ENCODE measurements at places on chromosomes 16 and 17.

DNA sequence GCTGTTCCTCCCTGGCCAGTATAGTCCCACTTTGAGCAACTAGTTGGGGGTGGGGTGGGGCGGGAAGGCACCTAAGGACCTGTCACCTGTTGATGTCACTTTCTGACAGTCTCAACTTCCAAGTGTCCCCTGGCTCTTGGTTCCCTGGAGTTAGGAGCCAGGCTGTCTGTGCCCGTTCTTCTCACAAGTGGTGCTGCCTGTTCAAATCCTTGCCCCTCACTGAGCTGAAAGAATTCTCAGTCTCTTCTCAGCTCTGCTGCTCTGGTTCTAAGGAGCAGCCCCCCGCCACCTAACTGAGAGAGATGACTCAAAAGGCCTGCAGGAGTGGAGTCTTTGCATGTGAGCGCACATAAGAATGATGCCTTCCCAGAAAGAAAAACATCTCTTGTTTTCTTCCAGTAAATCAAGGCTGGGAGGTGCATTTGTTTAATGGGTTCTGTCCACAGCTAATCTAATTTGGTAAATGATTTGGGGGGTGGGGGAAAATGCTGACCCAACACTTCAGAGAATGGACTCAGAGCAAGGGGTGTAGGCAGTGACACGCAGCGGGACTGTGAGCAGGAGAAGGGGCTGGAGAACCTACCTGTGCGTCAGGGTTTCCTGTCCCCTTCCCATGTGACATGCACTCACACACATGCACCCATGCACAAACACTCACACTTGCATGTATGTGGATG, 78.2 kb upstream of the NLRP1 start:
- DNase-seq, result no peak

DNA sequence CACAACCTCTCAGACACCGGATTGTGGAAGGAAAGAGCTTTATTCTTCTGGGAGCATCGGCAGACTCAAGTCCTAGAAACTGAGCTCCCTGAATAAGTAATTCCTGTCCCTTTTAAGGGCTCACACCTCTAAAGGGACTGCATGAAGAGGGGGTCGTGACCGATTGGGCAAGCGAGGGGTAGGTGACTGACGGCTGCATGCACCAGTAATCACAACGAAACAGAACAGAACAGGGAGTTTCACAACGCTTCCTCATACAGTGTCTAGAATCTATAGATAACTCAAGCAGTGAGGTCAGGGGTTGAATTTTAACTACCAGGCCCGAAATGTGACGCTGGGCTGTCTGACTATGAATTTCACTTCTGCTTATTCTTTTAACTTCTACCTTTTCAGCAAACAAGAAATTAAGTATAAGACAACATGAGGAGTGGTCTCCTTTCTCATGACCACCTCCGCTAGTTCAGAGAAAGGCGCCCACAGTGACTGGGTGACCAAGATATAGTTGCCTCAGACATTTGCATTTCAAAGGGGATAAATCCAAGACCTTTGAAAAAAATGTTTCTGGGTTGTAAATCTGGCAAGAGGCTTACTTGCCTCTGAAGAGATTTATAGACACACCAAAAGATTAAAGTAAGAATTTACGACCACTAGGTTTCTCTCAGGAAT, 88.4 kb upstream of the ATF7IP2 start:
- no peak for DNase-seq

DNA sequence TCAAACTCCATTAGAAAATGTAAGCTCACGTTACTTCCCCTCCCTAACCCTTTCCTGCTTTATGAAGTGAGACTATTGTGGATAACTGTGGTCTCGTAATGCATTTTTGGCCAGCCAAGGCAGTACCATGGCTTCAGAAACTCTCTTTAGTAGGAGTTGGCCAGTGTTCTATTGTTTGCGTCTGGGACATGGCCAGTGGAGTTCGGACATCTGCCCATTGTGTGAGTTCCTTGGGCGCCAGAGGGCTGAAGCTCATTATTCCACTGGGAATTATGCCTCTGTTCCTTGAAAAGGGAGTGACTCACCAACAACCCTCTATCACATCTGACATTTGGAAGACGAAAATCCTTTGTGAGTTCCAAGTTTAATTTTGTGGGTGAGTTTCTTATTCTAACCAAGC, 319.5 kb upstream of the SOX9 start:
- DNase-seq, result no peak

- no peak for DNase-seq
Measured at GRCh38 chr17:40615068-40615840, 32.4 kb downstream of the SMARCE1 start.

GRCh38 chr17:7211491-7212273, 8.0 kb downstream of the DLG4 start:
- DNase-seq, result no peak

DNA sequence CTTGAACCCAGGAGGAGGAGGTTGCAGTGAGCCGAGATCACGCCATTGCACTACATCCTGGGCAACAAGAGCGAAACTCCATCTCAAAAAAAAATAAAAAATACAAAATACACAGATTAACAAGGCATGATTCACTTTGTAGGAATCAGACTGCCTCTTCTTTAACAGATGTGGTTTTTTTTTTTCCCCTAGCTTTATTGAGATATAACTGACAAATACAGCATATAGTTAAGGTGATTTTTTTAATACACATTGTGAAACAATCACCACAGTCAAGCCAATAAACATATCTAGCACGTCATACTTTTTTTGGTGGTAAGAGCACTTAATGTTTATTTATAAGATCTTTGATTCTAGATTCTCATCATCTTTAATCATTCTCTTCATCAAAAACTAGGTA, 87.8 kb downstream of the SPAG9 start:
- DNase-seq, result no peak

GRCh38 chr17:21214777-21215541, 998 bp upstream of the TMEM11 start:
- DNase-seq, result no peak

- no peak for DNase-seq
Measured at GRCh38 chr17:67139289-67139688, 94.9 kb downstream of the CACNG1 start.

DNA sequence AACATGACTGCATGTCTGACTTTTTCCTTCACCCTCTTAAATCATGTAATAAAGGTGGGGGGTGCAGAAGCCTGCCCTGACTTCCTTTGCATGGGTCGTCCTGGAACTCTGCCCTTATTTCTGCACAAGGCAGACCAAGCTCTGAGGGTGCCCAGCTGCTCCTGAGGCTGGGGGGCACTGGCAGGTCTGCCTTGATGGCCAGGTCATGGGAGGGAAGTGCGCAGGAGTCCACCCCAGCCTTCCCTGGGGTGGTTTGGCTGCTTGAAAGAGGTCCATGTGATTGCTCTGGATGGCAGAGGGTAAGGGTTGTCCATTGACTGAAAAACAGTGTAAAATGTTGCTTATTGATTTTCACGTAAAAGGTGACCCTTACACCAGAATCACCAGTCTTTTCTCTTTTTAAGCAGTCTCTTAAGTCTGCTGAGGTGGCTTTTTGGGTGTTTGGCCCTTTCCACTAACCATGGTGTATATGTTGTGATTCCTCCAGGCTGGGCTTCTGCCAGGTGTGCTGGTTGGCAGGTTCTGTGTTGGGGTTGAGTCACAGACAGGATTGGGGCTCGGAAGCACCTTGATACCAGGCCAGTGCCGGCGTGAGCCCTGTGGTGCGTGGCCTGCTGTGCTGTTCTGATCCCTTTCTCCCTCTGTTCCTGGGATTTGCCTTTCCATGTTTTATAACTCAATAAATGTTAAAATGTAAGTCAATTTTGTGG, 19.4 kb downstream of the DHX38 start:
- DNase-seq, result no peak

DNA sequence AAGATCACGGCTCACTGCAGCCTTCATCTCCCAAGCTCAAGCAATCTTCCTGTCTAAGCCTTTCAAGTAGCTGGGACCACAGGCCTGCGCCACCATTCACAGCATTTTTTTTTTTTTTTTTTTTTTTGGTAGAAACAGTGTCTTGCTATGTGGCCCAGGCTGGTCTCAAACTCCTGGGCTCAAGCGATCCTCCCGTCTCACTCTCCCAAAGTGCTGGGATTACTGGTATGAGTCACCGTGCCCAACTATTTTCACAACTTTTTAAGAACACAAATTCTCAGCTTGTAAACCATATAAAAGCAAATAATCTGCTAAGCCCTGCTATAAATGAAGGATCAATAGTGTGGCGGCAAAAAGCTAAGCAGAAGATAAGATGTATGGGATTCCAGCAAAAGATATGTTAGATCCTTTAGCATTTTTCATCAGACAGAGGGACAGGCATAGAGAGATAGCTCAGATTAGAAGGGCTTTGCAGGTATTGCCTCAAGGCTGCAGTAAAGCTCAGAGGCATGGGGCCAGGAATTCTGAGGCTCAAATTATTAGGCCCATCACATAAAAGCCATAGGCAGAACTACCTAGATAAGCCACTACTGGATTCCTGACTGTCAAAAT, 55.1 kb downstream of the EMP2 start:
- no peak for DNase-seq

- no peak for DNase-seq
Measured at GRCh38 chr16:25676820-25677219, 14.9 kb upstream of the HS3ST4 start.

DNA sequence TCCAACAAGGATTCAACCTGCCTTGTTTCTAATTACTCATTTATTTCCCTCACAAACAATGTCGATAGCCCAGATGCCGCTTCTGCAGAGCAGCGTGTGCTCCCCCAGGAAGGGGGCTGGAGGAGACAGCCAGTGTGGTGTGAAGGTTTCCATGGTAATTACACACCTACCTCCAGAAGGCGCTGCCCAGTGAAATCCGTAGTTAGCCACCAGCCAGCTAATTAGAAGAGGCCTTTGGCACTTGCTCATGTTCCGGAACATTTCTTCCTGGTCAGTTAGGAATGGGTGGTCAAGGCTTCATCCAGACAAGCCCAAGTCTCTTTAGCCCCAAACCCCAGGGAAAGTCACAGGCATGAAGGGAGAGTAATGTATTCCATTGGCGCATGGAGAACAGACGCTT, 342.5 kb upstream of the C16orf82 start:
- no peak for DNase-seq
